ENCODE measurements at places on chromosomes 4 and X.

DNA sequence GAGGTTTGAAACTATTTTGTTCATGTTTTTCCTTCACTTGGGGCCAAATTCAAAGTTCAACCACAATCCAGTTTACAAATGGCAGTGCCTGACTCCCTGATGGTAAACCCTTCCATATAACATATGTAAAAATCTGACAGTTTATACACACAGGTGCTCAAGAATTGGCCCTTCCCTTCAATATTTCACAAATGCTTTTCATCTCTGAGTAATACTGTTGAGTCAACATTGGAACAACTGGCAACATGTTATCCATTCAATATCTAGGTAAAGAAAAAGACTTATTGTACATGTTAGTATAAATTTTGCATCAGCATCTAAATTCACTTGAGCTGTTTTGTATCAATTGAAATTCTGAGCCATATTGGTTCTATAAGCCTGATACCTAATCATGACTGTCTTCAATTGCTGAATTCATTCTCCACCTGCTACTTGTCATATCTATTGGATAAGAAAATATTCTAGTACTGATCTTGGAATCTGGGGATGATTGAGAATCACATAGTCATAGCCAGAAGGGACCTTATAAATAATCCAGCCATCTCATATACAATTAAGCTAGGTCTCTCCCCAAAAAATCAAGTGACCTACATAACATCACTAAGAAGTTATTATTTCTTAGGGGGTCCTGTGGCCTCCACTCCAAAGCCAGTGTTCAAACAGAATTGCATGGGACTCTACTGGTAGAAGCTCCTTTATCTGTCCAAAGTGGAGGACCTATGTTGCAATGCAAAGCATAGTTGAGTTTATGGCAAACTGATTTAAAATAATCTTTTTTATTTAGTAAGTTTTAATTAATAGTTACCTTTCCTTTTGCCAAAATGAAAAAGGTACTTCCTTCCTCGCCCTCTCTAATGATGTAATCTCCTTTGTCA lies 61.9 kb downstream of the PRKG2 start:
- DNase-seq, result no peak

DNA sequence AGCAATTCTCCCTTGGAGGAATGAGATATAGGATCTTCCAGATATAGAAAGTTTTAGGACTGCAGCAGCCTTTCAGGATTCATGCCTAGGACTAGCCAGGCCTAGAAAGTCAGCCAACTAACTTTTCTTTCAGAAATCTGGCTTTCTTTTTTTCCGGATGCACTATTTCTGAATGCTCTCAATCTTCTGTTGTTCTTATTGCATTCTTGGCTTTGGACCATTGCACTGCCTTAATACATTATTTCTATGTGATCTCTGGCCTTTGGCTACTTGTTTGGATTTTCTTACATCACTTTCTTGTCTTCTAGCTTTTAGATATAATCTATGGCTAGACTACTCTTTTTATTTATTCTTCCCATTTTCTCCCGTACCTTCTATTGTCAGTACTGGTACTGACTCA lies 813.1 kb upstream of the HTR2C start:
- no peak for DNase-seq

DNA sequence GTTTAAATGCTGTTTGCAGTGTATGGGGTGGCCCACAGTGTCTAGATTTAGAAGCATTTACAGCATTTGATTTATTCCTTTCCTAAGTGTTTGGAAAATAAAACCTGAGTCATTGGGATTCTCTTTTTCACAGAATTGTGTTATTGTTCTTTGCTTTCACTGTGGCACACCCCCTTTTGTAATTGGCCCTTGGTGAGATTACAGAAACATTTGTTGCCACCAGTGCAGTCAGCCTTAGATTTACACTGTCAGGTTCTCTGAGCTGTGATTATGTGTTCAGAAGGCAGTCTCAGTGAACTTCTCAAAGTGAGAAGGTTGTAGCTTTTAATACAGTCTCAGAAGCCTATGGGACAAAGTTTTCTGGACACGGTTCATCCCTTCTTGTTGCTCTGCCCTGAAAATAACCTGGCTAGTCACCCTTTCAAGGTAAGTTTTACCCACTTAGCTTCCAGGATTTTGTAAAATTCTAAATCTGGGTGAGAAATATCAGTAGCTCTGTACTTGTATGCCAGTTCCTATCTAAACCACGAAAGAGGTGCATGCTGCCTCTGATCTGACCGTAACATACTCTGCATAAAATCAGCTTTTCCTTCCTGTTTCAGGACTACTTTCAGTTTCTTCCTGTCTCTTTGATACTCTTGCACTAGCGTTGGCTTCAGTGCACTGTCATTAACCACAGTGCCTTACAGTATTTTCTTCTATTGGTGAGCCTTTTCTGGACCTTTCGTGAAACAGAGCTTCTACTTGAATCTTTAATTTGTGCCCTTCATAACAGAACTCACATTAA lies 12.6 kb downstream of the RUFY3 start:
- peak; percentile 68 for DNase-seq

- DNase-seq, result peak; percentile 30
Measured at GRCh38 chrX:133401536-133401935, 13.8 kb downstream of the GPC4 start.

DNA sequence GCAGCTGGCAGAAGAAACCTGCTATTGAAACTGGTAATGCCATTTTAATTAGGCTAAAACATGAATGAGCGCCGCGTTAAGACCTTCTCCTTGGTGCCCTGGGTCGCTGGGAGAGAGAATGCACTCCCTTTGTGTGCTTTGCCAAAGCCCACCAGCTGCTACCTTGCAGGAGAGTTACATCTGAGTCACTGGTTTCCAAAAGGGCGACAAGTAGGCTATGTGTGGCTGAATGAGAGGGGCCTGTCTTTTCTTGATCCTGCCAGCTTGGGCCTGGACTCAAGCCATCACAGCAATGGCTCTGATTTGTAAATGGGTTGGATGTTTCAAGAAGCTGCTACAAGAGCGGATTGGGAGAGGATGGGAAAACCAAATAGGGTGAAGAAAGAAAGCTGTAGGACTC lies 81.5 kb downstream of the NHS start:
- no peak for DNase-seq

DNA sequence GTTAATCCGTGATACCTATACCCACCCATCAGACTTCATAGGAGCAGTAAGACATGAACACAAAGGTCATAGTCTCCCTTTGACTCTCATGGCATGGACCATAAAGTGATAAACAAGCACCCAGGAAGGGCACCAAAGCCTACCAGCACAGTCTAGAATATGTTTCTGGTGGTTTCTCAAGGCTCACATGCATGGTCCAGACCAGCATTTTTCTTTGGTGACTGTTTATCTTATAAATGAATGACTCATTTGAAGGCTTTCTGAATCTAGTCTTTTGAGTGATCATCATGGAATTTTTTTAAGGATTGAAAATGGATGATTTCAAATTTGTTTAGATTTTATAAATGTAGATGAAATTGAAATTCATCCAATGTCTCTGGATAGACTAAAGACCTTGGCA lies 32.0 kb upstream of the AMELX start:
- peak; percentile 64 for DNase-seq

DNA sequence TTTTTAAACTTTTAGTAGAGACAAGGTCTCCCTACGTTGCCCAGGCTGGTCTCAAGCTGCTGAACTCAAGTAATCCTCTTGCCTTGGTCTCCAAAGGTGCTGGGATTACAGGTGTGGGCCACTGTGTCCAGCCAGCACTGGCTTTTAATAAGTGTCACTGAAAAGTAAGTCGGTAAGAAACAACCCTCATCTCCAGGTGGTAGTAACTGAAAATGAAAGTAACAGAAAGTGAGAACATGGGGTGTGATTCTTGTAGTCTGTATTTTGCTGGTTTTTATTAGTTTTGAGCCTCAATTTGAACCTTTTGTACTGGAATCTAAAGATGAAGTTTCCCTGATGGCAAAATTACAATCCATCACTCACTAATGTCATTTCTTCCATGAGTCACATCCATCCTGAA lies 238.1 kb upstream of the AGA start:
- no peak for DNase-seq

- DNase-seq, result peak; percentile 85
Measured at GRCh38 chr4:48899950-48900349, 6.6 kb downstream of the OCIAD2 start.

DNA sequence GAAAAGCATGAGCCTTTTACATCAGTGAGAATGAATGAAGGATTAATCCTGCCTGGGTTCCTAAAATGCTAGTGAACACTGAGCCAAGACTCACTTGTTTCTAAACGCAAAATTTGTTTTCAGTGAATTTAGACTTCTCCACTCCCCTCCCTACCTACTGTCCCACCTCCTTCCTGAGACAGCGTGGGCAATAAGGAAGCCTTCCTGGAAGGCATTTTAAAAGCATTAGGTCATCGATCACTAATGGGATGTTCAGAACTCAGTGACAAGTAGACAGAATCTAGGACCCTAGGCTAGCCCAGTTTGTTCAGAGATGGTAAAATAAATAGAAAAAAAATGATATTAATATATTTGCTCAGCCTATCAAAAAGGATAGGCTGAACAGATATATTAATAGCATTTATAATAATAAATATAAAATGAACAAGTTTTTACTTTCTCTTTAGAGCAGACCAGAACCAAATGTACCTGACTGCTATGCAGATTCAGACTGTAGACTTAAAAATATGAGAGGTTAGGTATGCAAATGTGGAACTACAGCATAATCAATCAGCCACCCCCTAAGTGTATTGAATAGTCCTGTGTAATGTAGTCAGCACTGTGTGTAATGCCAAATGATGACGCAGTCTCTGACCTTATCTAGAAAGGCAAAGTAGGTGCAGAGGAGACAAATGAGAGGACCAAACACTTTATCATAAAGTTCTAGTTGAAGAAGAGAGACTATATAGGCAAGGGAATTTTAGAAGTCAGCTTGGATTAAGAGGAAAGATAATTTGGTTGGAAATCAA lies 331.1 kb downstream of the GPAT3 start:
- DNase-seq, result peak; percentile 23

DNA sequence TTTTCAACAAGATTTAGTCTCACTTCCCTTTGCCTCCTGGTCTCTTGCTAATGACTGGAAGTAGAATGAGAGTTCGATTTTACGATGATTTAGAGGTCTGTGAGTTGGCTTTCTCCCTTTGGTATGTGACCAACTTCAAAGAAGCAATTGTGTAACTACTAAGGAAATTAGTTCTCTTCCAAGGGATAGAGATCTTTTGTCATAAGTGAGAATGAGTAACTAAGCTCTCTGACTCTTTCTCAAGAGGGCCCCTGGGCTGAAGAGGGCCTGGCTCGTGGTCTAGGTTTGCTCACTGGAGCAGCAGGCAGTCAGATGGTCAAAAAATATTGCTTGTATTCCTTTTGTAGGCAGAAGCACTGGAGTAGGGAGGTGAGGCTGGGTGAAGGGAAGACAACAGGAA lies 176.3 kb downstream of the ENOX2 start:
- DNase-seq, result peak; percentile 63

Measured in choroid plexus epithelial cell (primary cell).